ENCODE measurements at places on chromosomes 6 and 20.

DNA sequence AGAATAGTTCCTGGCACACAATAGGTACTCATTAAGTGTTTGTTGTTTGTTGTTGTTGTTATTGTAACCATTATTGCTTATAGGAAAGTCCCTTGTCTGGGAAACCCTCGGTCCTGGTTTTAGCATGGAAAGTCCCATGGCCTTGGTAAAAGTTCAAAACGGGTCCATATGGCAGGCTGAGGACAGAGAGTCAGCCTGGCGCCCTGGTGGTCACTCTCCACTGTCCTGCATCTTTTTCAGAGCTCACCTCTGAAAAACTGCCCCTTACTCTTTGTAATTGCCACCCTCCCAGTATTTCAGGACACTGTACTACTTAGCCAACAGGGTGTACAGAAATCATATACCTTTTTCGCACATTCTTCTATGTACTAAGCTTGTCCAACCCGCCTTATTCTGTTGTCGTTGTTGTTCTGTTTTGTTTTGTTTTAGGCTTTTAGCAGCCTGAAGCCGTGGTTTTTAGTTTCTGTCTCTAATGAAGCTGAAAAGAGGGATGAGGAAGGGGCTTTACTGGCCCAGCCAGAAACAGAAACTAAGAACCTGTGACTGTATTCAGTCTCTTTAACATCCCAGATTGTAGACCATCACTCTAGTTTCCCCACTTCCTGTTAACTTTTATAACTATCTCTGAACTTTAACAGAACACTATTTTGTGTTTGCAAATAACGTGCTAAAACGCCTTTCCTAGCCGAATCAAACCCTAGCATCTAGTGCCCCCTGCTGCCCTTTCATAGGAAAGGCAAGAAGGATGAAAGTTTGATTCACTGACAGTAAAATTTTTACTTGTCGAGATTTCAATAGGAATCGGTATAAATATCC is 7.6 kb upstream of the TMEM14A start:
- DNase-seq: peak; percentile 81

DNA sequence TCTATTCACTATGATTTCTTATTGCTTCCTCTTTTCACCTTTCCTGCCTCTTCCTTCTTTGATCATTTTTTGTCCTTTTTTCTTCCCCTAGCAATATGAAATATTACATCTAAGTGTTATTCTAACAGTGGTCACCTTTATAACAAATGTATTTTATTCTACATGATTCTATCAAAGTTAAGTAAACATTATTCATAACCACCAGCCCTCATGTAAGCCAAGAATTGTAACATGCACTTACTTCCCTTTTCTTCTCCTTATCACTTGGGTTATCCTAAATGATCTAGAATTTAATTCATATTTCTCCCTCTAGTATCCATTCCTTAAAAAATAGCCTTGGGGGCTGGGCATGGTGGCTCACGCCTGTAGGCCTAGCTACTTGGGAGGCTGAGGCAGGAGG is 88.3 kb upstream of the SLC22A23 start:
- DNase-seq: no peak

- DNase-seq: no peak
Observed at GRCh38 chr20:44400970-44401769, 45.7 kb downstream of the HNF4A start.

- DNase-seq: no peak
Observed at GRCh38 chr20:2116170-2116940, 14.7 kb downstream of the STK35 start.

- DNase-seq: no peak
Observed at GRCh38 chr6:37321516-37322415, 32.0 kb upstream of the RNF8 start.

DNA sequence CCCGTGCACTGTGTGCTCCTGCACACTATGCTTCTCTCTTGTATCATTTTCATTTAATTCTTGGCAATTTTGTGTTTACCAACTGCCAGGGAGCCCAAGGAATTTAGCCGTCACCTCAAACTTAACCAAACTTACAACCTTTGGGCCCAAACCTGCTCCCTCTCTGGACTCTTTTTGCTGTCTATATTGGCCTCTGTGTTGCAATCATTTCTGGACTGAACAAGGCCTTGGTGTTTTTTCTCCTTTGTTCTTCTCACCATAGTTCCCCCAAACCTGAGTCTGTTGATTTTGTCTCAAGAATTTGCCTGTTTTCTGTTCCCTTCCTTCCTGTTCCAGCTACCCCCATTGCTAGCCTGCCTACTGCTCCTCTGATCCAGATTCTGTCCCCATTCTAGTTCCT is 19.2 kb downstream of the DCBLD1 start:
- no peak for DNase-seq

GRCh38 chr20:47531458-47531857 is 29.8 kb downstream of the NCOA3 start:
- DNase-seq: no peak

DNA sequence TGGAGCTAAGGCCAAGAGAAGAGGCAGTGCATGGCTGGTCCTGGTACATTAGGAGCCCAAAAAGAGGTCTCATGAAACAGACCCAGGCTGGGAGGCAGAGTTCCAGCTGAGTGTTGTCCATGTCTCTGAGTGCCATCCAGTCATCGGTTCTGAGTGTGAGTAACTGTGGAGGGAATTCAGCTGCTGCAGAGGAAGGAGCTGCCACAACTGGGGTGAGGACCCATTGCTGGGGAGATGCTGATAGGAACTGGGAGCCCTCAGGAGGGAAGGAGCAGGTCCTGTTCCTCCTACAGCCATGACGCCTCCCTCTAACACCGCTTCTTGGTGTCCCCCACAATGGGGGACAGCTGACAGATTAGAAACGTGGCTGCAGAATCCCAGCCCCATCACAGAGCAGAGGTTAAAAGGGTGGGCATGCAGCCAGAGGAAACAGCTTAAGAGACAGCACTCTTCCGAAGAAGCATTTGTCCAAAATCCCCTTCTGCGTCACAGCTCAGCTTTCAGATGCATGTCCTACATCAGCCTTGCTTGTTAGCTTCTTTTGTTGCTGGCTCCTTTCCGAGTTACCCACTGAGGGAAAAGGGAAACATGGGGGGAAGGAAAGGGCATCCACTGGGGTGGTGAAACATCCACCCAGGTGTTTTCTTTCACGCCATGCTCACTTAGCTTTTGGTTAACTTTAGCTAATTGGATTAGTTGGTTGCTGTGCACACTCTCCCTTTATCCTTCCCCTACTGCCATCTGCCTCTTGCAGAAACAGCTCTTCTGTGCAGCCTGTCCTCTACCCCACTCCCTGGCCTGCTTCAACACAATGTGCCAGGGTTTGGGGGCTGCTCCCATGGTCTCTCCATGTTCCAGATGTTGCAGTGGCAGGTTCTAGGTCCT is 239.2 kb downstream of the SYNDIG1 start:
- DNase-seq: no peak

GRCh38 chr6:7087491-7087979 is 20.2 kb upstream of the RREB1 start:
- DNase-seq: no peak

- no peak for DNase-seq
Observed at GRCh38 chr6:26022737-26023136, 60.1 kb downstream of the TRIM38 start.

GRCh38 chr6:89708316-89708715 is 69.8 kb upstream of the LYRM2 start:
- no peak for DNase-seq

DNA sequence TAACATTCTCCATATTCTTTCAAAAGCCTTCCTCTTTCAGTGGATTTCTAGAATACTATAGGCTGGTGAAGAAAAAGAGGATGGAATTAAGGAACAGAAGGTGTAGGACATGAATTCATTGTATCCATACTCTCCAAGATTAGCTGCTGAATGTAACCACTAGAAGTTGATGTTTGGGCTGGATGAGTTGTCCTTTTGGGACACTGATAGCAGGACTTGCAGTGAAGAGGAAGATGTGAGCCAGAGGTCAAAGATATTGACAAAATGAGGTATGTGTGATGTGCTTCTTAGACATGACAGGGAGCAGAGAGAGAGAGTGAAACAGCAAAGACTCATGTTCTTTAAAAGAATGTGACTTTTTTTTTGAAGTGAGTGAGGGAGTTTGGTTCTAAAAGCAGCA is 134.3 kb upstream of the MAN1A1 start:
- no peak for DNase-seq

DNA sequence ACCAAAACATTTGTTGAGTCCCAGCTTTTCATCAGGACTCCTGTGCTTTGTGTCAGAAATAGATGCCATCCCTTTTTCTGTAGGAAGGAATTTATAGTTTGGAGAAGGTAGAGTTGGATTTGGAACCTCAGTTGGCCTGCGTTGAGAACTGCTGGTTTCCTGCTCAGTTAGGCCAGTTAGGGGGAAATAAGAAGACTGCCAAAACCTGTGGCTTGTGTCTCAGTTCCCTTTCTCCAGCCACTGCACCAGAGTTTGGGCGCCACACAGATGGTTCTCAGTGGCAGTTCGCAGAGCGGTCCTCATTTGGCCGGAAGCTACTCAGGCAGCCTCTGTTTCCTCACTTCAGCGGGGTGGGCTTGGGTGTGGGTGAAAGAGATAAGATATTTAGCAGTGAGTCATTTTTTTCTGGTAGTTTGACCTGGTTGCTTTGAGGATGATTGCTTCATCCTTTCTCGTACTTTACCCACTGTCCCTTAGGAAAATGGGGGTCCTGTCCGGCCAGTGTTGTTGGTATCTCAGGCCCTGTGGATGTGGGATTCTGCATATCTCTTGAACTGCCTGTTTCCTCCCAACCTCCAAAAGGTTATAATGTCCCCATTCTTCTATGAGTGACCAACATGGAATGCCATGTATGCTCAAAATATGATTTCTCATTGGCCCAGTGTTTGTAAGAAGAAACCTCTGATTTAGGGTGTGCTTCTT is 53.7 kb downstream of the JARID2 start:
- no peak for DNase-seq

GRCh38 chr6:47859175-47859574 is 77.3 kb downstream of the OPN5 start:
- DNase-seq: no peak

DNA sequence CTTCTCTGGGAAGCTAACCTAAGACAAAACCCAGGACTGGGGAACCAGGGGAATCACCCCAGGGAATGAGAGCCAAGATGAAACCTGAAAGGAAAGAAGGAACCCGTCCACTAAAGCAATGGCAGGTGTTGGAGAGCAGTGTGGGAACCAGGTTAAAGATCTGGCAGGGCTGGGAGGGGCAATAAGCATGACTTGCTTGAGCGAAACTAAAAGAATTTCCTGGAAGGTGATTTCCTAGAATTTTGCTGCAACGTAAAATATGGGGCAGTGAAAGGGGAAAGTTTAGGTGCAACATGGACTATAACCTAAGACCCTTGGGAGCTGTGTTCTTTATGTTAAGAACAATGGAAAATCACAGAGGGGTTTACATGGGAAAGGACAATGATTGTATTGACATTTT is 126.2 kb upstream of the SSTR4 start:
- no peak for DNase-seq

GRCh38 chr6:22956029-22956681 is 386.8 kb downstream of the HDGFL1 start:
- peak; percentile 69 for DNase-seq

GRCh38 chr20:46246559-46246958 is 61.7 kb downstream of the CDH22 start:
- no peak for DNase-seq

DNA sequence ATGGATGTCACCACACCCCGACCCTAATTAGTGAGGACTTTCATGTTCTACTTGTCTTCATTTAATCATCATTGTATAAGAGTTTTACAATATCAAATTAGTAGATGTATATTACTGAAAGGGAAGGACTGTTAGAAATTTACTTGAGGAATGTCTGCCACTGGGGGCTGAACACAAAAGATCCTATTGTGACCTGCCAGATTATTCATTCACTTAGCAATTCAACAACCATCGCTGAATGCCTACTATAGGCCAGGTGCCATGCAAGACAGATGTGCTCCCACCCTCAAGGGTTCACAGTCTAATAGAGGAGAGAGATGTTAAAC is 8.0 kb upstream of the RBCK1 start:
- DNase-seq: no peak

DNA sequence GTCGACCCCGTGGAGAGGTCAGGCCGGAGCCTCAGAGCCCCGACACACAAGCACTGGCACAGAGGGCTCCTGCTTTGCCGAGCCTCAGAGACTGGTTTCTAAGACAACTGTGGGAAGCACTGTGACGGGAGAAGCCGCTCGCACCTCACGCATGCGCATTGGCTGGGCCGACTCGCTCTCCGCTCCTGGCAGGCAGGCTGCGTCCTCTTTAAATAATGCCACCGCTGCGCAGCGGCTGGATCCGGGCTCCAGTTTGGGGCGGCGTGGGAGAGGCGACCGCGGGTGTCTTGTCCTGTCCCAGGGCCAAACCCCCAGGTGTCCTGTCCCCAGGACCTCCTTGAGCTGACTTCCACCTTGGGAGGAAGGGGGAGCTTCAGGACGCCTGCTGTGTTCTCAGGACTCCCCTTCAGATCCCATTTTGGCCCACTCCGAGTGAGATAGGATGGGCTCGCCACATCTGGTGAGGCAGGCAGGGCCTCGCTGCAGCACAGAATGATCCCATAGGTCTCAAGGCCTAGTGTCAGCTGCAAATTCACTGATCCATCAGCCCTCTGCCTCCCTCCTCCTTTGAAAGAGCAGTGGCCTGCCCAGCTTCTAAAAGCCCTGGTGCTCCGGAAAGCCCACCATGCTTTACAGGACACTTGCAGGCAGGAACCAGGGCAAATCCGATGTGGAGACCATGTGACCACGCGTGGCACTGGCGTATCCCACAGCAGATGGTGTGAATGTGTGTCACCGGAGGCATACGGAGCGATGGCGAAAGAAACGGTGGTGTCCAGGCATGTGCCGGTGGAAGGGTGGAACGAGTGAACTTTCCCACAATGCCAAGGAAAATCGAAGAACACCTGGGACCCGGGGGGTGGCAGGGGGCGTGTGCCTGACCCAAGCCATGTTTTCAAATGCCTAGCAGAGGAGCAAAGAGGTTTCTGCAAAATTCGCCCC is 169.3 kb upstream of the ZNF337 start:
- DNase-seq: peak; percentile 83

DNA sequence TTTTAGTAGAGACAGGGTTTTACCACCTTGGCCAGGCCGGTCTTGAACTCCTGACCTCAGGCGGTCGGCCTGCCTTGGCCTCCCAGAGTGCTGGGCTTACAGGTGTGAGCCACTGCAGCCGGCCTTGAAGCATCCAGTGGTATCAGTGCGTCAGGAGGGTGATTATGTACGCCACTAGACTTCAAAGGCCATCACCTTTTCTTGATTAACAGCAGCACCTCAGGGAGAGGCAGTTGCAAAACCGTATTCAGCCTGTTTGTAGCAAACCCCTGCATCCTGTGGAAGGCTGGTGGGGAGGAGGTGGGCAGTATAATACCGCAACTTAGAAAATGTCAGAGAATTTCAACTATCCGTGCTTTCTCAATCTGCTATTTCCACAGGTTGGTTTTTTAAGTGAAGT is 27.3 kb upstream of the SHLD1 start:
- no peak for DNase-seq

DNA sequence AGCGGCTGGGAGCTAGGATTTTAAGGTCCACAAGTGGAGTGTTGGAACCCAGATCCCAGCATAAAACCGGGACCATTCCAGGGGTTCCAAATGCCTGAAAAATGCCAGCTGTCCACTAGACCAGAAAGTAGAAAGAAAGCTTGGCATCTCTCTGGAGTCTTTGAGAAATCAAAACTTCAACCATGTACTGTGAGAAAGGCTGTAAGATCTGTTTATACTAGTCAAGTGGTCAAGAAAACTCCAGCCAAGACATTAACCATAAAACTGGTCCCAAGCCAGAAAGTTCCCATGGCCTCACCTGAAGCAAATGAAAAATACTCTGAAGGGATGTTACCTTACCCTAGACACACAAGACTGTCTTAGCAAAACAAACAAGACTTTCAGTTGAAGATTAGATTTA is 112.6 kb downstream of the DCDC2 start:
- no peak for DNase-seq

- no peak for DNase-seq
Observed at GRCh38 chr6:151087861-151088598, 151.7 kb upstream of the AKAP12 start.

Data from NCI-H1105 treated with DMSO at 0.1 percent for 48 hours (cell line).